ENCODE measurements at places on chromosomes 1 and 21. TPM values are rescaled to one million over a fixed set of nuclear protein-coding genes. Genes with fewer than 3 reads are reported as not detected.

DNA sequence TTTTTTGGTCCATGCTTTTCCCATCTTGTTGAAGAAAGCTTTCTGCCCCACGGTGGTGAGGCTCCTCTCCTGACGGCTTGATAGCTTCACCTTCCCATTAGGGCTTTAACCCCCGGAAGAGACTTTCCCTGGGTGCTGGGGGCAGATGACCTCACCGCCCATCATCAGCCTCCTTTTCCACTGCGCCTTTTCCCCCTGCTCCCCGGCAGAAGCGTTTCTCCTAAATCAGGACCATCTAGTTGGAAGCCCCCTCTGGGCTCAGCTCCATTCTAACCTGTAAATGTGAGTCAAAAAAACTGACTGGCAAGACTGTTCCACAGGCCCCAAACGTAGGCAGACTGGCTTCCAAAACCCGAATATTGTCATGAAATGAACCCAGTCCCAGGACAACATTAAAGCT is 6.7 kb downstream of the POFUT2 start:
- H3K27me3 ChIP-seq, result no peaks in the 10 kb centered on the region
- DNase-seq, result no peak
- no peaks in the 10 kb centered on the region for H3K4me1 ChIP-seq

GRCh38 chr1:220011620-220012019 is 34.7 kb downstream of the EPRS1 start:
- DNase-seq, result no peak
- peaks cover 3% of the 10 kb centered on the region for H3K4me1 ChIP-seq
- no peak overlapping the region for H3K4me3 ChIP-seq
- peaks cover 24% of the 10 kb centered on the region for H3K36me3 ChIP-seq
- H3K27ac ChIP-seq, result peak overlapping the region; percentile 23

GRCh38 chr21:45330851-45331261 is 43.2 kb upstream of the POFUT2 start:
- no peak for DNase-seq
- no peaks in the 10 kb centered on the region for H3K27me3 ChIP-seq
- no peak overlapping the region for H3K4me3 ChIP-seq
- peaks cover 2% of the 10 kb centered on the region for H3K4me1 ChIP-seq
- no peaks in the 10 kb centered on the region for H3K36me3 ChIP-seq
- H3K27ac ChIP-seq, result no peak overlapping the region

GRCh38 chr1:211832661-211833060 is 2.1 kb upstream of the LPGAT1 start:
- no peak overlapping the region for H3K4me3 ChIP-seq
- no peak overlapping the region for H3K27ac ChIP-seq
- DNase-seq, result no peak
- no peaks in the 10 kb centered on the region for H3K27me3 ChIP-seq

DNA sequence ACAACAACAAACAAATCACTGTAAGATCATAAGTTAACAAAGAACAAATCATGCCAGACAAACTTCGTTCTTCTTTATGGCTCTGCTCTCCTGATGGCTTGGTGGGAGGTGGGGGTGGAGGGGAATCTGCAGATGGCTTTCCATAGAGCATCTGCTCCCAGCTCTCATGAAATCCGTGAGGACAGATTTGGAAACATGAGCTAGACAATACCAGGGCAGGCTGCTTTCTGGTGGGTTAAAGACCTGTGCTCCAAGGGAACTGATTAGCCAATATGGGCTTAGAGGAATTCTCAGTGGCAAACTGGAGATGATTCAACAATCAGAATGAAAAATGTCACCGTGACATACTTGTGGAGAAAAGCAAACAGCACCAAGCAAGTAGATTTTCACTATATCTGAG is 69.4 kb upstream of the TLR5 start:
- no peaks in the 10 kb centered on the region for H3K27me3 ChIP-seq
- no peaks in the 10 kb centered on the region for H3K4me1 ChIP-seq
- no peak overlapping the region for H3K27ac ChIP-seq

DNA sequence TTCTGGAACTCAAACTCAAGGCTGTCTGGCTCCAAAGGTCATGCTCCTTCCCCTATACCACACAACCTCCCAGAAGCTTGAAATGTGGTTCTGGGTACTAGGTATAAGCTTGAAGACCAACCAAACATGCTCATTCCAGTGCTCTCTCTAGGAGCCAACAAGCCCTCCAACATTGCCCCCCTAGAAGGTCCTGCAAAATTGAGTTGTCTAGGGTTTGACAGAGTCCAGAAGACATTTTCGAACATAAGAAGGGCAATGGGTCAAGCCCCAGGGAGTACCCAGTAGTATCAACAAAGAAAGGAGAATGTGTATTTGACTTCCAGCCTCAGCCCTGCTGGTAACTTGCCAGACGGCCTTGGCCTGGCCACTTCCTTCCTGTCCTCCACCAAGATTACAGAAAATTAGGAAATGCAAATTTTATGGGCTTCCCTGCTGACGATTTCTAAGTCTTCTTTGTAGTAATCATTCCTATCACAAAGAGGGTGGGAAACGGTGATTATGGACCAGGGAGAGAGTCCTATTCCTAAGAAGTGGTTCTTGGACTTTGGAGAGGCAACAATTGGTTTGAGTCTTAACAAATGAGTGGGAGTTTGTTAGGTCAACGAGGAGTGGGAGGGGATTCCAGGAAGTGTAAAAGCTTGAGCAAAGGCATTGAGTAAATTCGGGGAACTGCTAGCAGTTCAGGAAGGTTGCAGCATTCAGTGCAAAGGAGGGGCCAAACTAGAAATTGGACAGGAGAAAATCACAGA is 18.7 kb upstream of the SLAMF1 start:
- DNase-seq, result no peak
- no peaks in the 10 kb centered on the region for H3K4me1 ChIP-seq
- H3K27me3 ChIP-seq, result no peaks in the 10 kb centered on the region
- no peak overlapping the region for H3K4me3 ChIP-seq

DNA sequence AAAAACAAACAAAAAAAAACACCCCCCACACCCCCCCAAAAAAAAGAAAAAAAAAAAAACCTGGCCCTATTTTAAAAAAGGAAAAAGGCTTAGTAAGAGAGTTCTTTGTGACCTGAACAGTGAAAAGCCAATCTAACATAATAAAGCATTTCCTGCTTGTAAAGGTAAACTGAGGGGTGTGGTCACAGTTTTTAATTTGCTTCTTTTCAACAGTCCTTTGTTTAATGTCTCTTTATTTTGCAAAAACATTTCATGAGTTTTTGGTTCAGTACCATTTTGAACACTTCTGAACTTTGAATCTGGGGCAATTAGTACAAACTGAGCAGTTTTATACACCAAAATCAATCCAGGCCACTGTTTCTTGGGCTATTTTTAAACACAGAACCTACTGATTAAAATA is 37.6 kb downstream of the TOR3A start:
- H3K4me1 ChIP-seq, result no peaks in the 10 kb centered on the region
- peaks cover 27% of the 10 kb centered on the region for H3K36me3 ChIP-seq
- H3K27me3 ChIP-seq, result no peaks in the 10 kb centered on the region

S100A16 gene
- total RNA-seq, result 364 TPM

- no peaks in the 10 kb centered on the region for H3K27me3 ChIP-seq
- H3K27ac ChIP-seq, result no peak within 1 kb of the TSS
- H3K4me3 ChIP-seq, result peak within 1 kb of the TSS; percentile 62
- no peaks in the 10 kb centered on the region for H3K36me3 ChIP-seq
- DNase-seq, result peak; percentile 64
- no peaks in the 10 kb centered on the region for H3K4me1 ChIP-seq
Observed at GRCh38 chr1:50023292-50024159, at the start of gene AGBL4. TSS of gene AGBL4 (minus strand) at chr1:50023954.

DNA sequence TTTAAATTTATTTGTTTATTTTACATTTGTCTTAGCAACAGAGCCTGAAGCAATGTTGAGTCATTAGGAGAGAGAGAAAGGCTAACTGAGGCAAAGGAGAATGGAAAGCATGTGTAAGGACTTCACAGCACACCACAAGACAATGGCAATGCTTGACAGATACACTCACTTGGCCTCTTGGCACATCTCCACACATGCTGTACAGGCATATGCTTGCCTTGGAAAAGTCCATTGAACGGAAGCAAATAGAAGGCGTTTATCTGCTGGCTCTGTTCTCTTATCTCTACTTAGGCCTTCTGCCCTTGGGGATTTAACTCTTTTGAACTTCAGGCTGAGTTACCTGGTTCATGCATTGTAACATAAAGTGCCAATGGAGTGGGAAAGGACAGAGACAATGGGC is 262.2 kb upstream of the POU3F1 start:
- H3K27ac ChIP-seq, result no peak overlapping the region
- H3K4me3 ChIP-seq, result no peak overlapping the region
- H3K4me1 ChIP-seq, result no peaks in the 10 kb centered on the region

- DNase-seq, result no peak
- H3K27me3 ChIP-seq, result no peaks in the 10 kb centered on the region
- H3K36me3 ChIP-seq, result no peaks in the 10 kb centered on the region
- no peak overlapping the region for H3K4me3 ChIP-seq
Observed at GRCh38 chr1:185108321-185108720, 48.4 kb downstream of the TRMT1L start.

DNA sequence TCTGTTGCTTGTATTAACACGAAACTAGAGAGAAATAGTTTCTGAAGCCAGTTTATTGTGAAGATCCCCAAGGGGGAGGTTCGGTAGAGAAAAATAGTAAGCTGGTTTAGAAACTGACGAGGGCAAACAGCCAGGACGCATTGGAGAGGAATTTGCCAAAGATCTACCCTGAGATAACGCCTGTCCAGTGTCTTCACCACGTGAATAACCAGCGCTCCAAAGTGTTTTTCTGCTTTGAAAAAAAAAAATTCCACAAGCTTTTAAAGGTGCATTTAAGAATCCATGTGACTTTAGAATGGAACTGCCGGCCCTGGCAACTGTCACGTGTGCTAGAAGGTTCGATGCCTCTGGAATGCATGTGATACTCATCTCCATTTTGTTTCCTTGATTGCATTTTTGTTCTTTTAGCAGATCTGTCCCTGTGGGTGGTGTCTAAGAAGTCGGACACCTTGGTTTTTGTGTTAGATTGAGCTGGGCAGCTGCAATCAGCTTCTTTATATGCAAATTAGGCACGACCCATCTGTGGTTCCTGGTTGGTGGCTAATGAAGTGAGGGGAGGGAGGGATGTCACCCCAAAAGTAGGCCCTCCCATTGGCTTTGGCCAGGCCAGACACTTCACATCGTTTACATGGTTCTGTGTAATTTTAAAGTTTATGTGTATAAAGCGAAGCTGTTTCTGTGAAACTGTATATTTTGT is 1.3 kb upstream of the THAP3 start:
- H3K27ac ChIP-seq, result no peak overlapping the region
- peaks cover 14% of the 10 kb centered on the region for H3K4me1 ChIP-seq
- no peaks in the 10 kb centered on the region for H3K27me3 ChIP-seq

DNA sequence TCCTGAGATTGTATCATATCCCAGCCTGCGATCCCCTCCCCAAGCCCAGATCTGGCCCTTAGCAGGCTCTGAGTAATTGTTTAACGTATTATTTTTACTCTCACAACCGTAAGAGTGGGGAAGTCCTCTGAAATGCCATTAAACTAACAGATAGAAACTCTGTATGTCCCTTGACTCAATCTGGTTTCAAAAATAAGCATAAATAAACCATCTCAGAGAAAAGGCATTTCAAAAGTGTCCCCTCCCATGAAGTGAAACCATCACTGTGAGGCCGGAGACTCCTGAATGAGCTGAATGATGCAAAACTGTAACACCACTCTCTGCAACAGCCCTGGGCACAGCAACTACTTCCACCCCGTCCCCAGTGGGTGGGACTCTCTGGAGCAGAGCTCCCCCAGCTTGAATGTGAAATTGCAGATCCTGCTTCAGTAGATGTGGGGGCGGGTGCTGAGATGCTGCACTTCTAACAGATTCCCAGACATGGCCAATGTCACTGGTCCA is 104.1 kb downstream of the SYF2 start:
- H3K4me1 ChIP-seq, result no peaks in the 10 kb centered on the region

GRCh38 chr1:153578936-153579335 is 13.3 kb upstream of the S100A2 start:
- H3K27me3 ChIP-seq, result no peaks in the 10 kb centered on the region
- no peak overlapping the region for H3K4me3 ChIP-seq
- no peak overlapping the region for H3K27ac ChIP-seq
- no peaks in the 10 kb centered on the region for H3K4me1 ChIP-seq
- no peaks in the 10 kb centered on the region for H3K36me3 ChIP-seq

PRR9 gene
- not detected for total RNA-seq

GRCh38 chr1:59768792-59769735 is 45.7 kb upstream of the HOOK1 start:
- H3K4me3 ChIP-seq, result no peak overlapping the region
- H3K27ac ChIP-seq, result no peak overlapping the region
- H3K27me3 ChIP-seq, result no peaks in the 10 kb centered on the region
- H3K4me1 ChIP-seq, result no peaks in the 10 kb centered on the region
- DNase-seq, result no peak

DNA sequence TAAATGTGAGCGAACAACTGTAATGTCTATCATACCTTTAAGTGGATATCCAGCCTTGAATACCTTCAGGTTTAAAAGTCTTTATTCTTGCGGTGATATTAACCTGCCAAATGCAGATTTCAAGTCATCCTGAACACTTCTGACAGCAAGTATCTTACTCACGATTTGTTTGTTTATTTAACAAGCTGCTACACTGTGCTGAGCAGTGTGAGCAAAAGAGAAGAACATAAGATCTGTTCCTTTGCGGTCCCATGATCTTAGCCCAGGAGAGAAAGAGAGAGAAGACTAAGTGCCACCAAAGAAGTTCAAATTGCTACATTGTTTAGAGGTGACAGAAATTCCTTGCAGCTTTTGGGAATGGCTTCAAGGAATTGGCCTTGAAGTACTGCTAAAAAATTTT is 9.5 kb upstream of the IL24 start:
- H3K4me3 ChIP-seq, result no peak overlapping the region
- no peaks in the 10 kb centered on the region for H3K4me1 ChIP-seq
- H3K36me3 ChIP-seq, result no peaks in the 10 kb centered on the region
- no peak for DNase-seq
- no peak overlapping the region for H3K27ac ChIP-seq

- no peak for DNase-seq
- no peaks in the 10 kb centered on the region for H3K36me3 ChIP-seq
- no peaks in the 10 kb centered on the region for H3K27me3 ChIP-seq
- no peak overlapping the region for H3K27ac ChIP-seq
- H3K4me1 ChIP-seq, result no peaks in the 10 kb centered on the region
Observed at GRCh38 chr1:25056536-25056935, 126.5 kb upstream of the RUNX3 start.

DNA sequence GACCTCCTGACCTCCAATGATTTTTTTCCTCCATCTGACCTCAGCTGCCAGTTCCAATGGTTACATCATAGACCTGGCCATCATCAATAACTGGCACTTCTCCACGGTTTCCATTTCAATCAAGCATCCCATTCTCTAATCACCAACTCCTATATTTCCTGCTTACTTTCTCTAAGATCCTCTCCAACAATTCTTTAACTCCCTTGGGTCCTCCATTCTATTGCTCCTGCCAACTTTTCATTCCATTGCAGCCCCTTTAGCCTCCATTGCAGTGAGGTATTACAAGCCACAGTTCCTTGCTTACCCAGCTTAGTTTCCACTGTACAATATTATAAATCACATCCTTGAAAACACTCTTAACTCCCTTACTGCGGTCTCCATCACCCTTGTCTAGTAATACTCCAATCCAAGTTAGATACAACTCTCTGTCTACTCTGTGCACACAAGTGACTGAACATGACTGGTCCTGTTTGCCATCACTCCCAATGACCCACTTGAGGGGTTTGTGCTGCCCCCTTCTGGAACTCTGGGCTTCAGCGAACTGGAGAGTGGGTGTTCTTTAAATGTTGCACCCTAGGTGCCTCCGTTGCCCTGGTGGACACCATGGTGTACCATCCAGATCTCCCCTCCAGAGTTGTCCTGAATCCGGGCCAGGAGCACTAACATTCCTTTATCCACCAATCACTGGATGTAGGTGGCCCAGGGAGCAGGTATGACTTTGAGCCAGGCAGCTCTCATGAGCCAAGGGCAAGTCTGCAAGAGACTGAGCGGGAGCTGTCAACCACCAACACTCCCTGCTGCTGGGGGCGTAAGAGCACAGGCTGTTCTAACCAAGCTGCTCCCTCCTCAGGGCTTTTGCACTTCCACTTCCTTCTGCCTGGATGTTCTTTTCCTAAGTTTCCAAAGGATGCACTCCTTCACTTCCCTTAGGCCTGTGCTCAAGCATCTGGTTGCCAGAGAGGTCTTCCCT is 3.7 kb upstream of the FNDC7 start:
- no peak for DNase-seq
- no peaks in the 10 kb centered on the region for H3K36me3 ChIP-seq
- no peak overlapping the region for H3K27ac ChIP-seq
